Endodermal cell (in vitro differentiated cells): ENCODE measurements at places on chromosomes 7 and 10. TPM values are rescaled to one million over a fixed set of nuclear protein-coding genes. Genes with fewer than 3 reads are reported as not detected.
A peak's percentile ranks its signal among the peaks of the same experiment; 100 is the strongest.

- H3K4me1 ChIP-seq = no peaks in the 10 kb centered on the region
- no peak overlapping the region for H3K4me3 ChIP-seq
- no peaks in the 10 kb centered on the region for H3K27me3 ChIP-seq
- H3K36me3 ChIP-seq = no peaks in the 10 kb centered on the region
Observed at GRCh38 chr7:108860615-108861014, 290.9 kb downstream of the DNAJB9 start.

- H3K36me3 ChIP-seq = no peaks in the 10 kb centered on the region
- H3K27me3 ChIP-seq = no peaks in the 10 kb centered on the region
- H3K27ac ChIP-seq = no peak overlapping the region
- no peak overlapping the region for H3K4me3 ChIP-seq
- no peak for DNase-seq
Observed at GRCh38 chr7:135480966-135481597, 28.8 kb downstream of the CNOT4 start.

- no peak overlapping the region for H3K27ac ChIP-seq
- H3K4me3 ChIP-seq = no peak overlapping the region
- H3K36me3 ChIP-seq = no peaks in the 10 kb centered on the region
Observed at GRCh38 chr10:91519899-91520514, 109.9 kb downstream of the HECTD2 start.

DNA sequence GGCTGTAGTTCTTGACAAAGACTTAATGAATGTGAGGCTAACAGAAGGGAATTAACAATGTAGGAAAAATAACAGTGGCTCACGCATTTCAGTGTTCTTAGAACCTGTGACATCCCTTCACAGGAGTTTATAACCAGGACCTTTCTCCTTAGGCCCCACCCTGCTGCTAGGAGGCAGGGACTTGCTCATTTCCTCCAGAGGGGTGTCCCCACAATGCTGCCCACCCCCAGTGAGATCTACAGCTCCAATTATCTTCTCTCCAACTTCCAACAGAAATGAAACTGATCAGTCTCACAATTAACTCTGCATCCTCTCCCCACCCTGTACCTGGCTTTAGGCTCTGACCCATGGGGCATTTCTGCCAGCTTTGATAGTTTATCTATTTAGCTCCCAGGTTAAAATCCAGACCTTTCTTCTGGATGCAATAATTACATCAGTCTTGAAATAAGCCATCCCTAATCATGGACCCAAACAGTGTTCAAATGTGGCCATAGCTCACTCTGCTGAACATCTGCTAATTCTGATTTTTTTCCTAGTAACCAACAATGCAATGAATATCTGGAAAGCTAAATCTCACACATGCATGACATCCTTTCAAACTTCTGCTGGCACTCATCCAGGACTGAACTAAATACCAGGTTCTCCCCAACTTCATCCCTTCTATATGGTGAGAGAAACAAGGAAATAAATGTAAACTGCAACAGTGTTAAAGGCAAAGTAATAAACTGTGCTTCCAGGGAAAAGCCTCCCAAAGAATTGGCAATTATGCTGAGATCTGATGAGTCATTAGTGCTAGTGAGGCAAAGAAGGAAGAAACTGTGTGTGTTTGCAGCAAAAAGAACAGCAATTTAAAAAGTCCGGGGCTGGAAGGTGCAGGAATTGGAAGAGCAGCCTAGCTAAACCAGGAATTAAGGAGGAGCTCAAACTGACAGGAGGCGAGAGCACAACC lies 64.6 kb downstream of the HERPUD2 start:
- DNase-seq = no peak
- no peaks in the 10 kb centered on the region for H3K27me3 ChIP-seq
- no peaks in the 10 kb centered on the region for H3K4me1 ChIP-seq
- no peak overlapping the region for H3K4me3 ChIP-seq
- H3K27ac ChIP-seq = no peak overlapping the region
- peaks cover 58% of the 10 kb centered on the region for H3K36me3 ChIP-seq

DNA sequence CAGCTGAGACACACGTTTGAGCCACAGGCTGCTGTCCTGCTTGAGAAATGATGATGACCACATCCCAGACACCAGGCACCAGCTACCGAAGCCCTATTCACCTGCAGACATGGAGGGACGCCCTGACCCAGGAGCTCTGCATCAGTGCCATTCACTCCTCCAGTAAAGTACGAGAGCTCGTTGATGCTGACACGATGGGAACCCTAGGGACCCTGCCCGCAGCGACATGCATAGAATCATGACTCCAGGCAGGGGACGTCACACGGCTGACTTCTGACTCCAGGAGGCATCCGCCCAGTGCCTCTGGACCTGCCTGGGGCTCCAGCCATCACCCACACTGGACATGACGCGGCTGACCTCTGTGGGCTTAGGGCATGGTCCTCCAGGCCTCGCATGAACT lies 129.9 kb downstream of the ADARB2 start:
- no peak overlapping the region for H3K4me3 ChIP-seq
- no peak overlapping the region for H3K27ac ChIP-seq
- no peaks in the 10 kb centered on the region for H3K36me3 ChIP-seq
- H3K4me1 ChIP-seq = peaks cover 10% of the 10 kb centered on the region

DNA sequence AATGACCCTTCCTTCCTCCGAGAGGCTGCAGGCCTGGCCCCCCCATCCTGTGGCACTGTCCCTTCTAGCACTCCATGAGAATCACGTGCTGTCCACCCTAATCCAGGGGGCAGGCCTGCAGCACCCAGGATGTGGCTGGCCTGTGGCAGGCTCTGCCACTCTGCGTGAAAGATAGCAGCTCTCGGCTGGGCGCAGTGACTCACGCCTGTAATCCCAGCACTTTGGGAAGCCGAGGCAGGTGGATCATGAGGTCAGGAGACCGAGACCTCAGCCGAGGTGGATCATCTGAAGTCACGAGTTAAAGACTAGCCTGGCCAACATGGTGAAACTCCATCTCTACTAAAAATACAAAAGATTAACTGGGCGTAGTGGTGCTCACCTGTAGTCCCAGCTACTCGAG lies 18.9 kb upstream of the LFNG start:
- DNase-seq = no peak
- H3K27ac ChIP-seq = peak overlapping the region; percentile 77
- H3K4me3 ChIP-seq = no peak overlapping the region
- no peaks in the 10 kb centered on the region for H3K36me3 ChIP-seq

DNA sequence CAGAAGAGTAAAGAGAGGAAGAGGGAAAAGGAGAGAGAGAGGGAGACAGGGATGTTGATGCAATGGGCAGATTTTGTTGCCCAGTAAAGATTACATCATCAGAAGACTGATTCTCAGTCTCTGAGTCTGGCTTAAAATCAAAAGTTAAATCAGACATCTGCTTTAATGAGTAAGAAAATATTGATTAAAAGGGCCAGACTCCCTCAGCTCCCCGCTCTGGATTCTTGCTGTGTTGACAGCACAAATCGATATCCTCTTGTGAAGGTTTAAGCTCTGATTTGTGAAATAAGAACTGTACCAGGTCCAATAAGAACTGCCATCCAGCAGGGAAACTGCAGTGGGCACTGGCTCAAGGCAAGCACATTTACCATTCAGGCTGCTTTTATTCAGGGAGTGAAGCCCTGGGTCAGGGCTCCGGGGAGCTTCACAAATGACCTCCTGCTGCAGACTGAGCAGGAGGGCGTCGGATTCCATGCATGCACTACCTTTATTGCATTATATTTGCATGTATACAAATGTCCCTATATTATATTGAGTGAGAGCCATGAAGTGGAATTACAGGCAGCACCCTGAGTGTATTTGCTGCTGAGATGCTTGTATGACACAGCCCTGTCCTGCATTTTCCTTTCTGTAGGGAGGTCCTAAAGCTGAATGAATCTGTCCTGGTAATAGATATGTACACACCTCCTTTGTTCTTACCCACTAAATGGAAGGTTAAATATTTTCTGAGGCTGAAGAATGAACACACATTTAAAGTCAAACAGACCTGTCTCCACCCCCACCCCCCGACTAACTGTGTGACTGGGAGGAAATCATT lies 401.5 kb downstream of the REEP3 start:
- peaks cover 28% of the 10 kb centered on the region for H3K4me1 ChIP-seq
- H3K36me3 ChIP-seq = no peaks in the 10 kb centered on the region
- peak; percentile 59 for DNase-seq
- H3K4me3 ChIP-seq = no peak overlapping the region

GRCh38 chr10:15427843-15428414 lies 56.8 kb upstream of the FAM171A1 start:
- DNase-seq = no peak
- H3K27me3 ChIP-seq = no peaks in the 10 kb centered on the region
- no peaks in the 10 kb centered on the region for H3K4me1 ChIP-seq
- no peaks in the 10 kb centered on the region for H3K36me3 ChIP-seq

DNA sequence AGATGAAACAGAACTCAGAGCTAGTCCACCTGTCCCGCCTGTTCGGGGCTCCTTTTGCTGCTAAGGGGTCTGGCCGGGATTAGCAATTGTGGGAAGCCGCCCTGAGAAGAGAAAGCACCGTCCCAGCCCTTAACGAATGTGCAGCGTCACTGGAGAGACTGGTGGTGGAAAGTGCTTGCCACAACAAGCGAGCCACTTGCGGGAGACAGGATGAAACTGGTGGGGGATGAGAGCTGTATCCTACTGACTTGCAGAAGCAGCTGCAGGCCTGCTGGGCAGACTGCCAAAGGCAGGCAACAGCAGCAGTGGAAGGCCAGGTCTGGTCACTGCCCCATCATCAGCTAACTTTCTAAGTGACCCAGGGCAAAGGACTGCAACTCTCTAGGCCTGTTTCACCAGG lies 95.4 kb downstream of the FAM53B start:
- no peaks in the 10 kb centered on the region for H3K4me1 ChIP-seq
- H3K27ac ChIP-seq = no peak overlapping the region
- no peak overlapping the region for H3K4me3 ChIP-seq
- H3K36me3 ChIP-seq = peaks cover 3% of the 10 kb centered on the region

The NEURL1 gene
- total RNA-seq = 0.36 to 1.2 TPM (median 0.38 TPM) in 3 replicates

- H3K36me3 ChIP-seq = peaks cover 59% of the 10 kb centered on the region
- H3K27me3 ChIP-seq = no peaks in the 10 kb centered on the region
- H3K4me1 ChIP-seq = no peaks in the 10 kb centered on the region
- H3K27ac ChIP-seq = no peak overlapping the region
- H3K4me3 ChIP-seq = no peak overlapping the region
Observed at GRCh38 chr10:94279835-94280709, 82.7 kb downstream of the NOC3L start.

The CYP26A1 gene
- 800 to 1,084 TPM (median 883 TPM) in 3 replicates for total RNA-seq

The OR6B1 gene
- total RNA-seq = not detected in 3 replicates

DNA sequence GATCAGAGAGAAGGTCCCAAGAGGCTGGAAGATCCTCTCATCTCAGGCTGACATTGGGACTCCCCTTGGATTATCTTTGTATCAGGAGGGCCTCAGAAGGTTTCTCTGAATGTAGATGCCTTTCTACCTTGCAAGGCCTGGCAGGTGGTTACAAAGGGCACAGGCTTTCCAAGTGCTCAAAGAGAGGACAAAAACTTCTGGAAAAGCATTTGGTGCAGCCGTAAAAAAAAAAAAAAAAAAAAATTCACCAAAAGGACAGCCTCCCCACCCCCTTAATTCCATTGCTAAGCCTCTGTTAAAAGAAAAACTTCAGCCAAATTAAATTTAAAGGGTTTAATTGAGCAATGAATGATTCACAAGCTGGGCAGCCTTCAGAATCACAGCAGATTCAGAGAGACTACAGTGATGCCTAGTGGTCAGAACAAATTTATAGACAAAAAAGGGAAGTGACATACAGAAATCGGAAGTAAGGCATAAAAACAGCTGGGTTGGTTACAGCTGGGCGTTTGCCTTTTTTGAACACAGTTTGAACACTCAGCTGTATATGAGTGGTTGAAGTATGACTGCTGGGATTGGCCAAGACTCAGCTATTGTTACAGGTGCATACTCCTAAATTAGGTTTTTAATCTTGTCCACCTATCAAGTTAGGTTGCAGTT lies 42.5 kb upstream of the LRGUK start:
- no peak for DNase-seq
- no peaks in the 10 kb centered on the region for H3K36me3 ChIP-seq
- H3K27me3 ChIP-seq = no peaks in the 10 kb centered on the region
- no peak overlapping the region for H3K4me3 ChIP-seq
- H3K27ac ChIP-seq = no peak overlapping the region
- no peaks in the 10 kb centered on the region for H3K4me1 ChIP-seq

DNA sequence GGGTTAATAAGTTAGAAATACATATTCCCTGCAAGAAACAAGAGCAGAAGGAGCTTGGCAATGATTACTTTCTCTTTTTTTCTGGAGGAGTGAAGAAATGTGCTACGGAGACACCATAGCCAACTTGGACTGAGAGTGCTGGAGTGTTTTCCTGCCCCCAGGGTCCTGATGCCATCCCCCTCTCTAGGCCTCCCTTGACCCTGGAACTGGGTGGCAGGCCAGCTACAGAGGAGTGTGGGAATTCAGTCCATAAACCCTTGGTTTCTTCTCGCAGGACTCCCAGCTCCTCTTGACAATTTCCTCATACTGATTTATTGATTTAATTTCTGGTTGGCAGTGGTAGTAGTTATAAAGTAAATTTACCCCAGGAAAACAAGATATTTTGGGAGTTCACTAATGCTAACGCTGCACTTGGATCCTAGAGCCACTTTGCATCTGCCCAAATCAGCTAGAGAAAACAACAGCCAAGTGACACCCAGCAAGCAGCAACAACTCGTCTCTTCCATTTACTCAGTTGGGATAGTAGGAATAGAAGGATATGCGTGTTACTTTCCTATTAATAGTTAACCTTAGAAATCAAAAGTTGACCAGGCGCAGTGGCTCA lies 76.4 kb upstream of the CELF2 start:
- no peaks in the 10 kb centered on the region for H3K36me3 ChIP-seq
- no peak overlapping the region for H3K27ac ChIP-seq
- H3K4me1 ChIP-seq = no peaks in the 10 kb centered on the region
- DNase-seq = no peak
- H3K4me3 ChIP-seq = no peak overlapping the region

DNA sequence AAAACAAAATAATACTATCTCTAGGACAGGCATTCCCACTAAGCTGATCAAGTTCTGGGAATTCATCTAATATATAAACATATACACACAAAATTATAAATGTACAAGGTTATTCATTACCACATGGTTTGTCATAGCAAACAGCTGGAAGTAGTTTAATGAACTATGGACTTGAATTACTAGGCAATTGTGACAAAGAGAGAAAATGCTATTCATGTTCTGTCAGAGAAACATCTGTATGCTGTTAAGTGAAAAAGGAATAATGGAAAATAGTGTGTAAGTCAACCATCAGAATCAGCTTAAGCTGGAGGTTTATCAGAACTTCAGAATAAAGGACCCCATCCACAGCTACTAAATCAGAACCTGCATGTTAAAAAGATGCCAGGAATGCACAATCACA lies 2.8 kb downstream of the ZNF248 start:
- H3K36me3 ChIP-seq = no peaks in the 10 kb centered on the region
- no peak overlapping the region for H3K4me3 ChIP-seq
- DNase-seq = no peak
- H3K27ac ChIP-seq = no peak overlapping the region
- no peaks in the 10 kb centered on the region for H3K27me3 ChIP-seq

GRCh38 chr10:6151087-6151977 lies 51.4 kb upstream of the PFKFB3 start:
- peaks cover 3% of the 10 kb centered on the region for H3K4me1 ChIP-seq
- no peaks in the 10 kb centered on the region for H3K36me3 ChIP-seq
- H3K4me3 ChIP-seq = no peak overlapping the region
- peak; percentile 93 for DNase-seq

GRCh38 chr10:80771902-80772555 lies 234.3 kb downstream of the SH2D4B start:
- no peaks in the 10 kb centered on the region for H3K36me3 ChIP-seq
- no peak overlapping the region for H3K4me3 ChIP-seq
- H3K27me3 ChIP-seq = no peaks in the 10 kb centered on the region
- H3K4me1 ChIP-seq = peaks cover 15% of the 10 kb centered on the region
- no peak for DNase-seq
- H3K27ac ChIP-seq = no peak overlapping the region

- H3K4me1 ChIP-seq = peaks cover 18% of the 10 kb centered on the region
- peak; percentile 60 for DNase-seq
- no peak overlapping the region for H3K27ac ChIP-seq
- no peak overlapping the region for H3K4me3 ChIP-seq
Observed at GRCh38 chr10:130720235-130720634, 584.0 kb downstream of the GLRX3 start.
